ENCODE measurements at places on chromosomes 2 and 18.

DNA sequence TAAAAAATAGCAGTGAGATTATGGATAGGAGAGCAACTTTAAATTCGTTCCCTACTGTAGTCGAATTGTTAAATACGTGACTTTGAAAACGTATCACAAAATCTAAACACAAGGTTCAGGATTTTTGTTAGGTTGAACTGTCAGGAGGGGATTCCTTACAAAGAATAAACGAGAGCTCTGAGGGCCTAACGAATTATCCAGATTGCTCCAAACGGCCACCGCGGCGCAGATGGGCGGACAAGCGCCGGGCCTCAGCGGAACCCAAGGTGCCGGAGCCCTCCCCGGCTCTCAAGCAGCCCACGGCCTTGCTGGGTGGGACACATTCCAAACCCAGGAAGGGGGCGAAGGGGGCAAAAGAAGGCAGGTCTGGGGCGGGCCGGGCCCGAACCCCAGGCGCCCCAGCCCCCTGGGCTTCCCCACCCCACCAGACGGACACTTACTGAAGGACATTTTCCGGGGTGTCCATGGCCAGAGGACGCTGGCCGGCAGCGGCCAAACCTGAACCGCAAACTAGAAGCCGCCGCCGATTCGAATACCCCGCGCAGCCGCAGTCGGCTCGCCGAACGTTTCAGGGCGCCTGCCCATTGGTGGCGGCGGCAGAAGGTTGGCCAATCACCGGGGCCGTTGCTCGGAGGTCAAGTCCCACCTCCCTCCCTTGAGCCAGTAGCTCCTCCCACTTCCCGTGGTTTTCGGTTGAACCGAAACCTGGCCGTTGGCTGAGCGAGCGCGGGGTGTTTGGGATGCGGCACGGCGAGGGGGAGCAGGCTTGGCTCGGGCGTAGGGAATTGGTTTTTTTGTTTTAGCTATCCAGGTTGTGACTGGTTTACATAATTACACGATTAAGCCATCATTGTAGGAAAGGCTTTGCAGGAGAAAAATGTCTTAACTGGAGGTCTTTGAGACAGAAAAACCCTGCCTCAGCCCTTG is at the start of gene BUB1:
BUB1 (minus strand) TSS at position 534 of the 927 bp plus-strand sequence; CDS start at position 466, 68 bp downstream.
- DNase-seq, result peak; percentile 90

DNA sequence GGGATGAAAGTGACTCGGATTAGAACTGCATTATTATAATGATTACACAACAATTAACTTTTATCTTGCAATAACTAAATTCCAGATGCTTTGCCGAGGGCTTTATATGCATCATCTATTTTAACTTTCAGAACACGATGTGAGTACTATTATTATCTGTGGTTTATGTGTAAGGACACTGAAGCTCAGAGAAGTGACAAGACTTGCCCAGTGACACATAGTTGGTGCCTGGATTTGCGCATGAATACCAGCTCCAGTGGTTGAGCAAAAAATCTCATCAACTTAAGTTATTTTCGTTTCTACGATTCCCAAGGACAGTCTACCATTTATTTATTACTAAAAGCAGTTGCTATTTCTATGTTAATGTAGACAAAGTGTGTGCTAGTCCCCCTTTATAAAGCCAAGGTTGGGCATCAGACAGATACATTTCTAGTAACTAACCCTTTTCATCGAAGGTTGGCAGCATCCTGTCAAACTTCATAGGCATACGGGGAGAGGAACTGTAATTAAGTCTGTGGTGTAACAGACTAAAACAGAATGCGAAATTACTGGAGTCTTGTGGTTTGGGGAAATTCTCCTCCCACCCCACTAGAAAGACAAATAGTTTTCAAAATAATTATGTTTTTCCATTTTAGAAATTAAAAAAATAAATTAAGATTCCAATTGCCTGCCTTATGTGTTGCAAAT is 73.2 kb upstream of the BOD1L2 start:
- DNase-seq, result no peak

DNA sequence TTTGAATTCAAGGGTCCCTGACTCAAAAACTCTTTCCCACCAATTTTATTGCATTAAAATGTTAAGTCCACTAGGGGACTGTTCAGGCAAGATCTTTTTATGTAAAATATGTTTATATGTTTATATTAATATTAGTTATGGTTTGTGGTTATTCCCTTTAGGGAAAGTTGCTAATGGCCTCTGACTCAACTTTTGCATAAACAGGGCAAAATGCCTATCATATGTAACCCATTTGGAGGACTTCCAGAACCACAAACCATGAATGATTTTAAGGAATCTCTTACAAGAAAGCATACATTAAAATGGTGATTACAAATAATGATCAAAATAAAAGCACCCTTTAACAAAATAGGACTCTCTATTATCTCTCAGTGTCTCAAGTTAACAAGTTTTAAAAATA is 1484.5 kb upstream of the ZEB2 start:
- DNase-seq, result no peak

- peak; percentile 77 for DNase-seq
These were observed 8.4 kb upstream of the MGAT5 start for GRCh38 chr2:134245340-134245984.

DNA sequence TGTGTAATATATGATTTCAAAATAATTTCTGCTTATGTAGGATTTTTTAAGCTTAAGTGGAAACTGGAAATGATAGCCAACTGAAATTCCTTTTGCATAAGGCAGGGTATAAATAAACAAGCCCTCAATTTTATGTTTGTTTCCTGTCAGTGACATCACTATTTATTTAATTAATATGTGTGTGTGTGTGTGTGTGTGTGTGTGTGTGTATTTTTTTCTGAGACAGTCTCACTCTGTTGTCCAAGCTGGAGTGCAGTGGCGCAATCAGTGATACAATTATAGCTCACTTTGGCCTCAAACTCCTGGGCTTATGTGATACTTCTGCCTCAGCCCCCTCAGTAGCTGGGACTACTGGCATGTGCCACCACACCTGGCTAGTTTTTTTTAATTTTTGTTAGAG is 29.3 kb upstream of the CYP20A1 start:
- no peak for DNase-seq

- DNase-seq, result no peak
These were observed 120.7 kb downstream of the NCK2 start for GRCh38 chr2:105865222-105865913.

DNA sequence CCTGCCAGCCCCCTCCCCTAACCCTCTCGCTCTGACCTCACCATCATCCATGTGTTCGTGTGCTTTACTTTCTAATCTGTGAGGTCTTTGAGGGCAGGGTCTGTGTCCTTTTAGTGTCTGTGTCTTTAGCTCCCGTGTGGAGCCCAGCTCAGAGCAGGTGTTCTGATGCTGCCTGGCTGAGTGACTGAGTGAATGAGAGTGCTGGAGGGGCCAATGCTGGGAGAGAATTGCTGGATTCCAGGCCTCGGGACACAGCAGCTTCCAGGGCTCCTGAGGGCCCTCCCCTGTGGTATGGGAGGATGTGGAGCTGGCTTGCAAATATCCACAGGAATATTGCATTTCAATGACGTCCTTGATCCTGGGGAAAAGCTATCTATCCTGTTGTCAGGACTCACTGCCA is 160.6 kb downstream of the ANKRD30B start:
- DNase-seq, result no peak

DNA sequence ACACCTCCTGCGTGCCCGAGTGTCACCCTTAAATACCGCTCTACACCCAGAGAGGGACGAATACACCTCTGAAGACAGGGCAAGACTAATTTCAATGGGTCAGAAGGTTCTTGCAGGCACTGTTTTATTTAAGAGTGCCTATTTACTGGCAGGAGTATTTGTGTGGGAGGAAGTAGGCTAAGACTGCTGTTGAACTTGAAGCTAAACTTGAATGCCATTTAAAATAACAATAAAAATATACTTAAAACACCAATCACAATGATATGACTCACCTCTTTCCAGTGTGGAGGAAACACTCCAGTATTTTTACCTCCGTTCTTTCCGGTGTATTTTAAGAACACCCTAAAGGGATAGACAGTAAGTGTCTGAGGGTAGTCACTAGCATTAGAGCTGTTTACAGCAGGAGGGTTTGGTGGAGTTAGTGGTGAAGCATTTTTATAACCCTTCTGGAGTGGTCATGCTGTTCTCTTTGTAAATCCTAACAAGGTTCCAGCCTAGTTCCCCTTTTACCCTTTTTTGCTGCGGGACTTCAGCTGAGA is 9.6 kb upstream of the HOXD1 start:
- DNase-seq, result no peak

GRCh38 chr2:12032398-12032797 is 286.0 kb downstream of the LPIN1 start:
- no peak for DNase-seq

DNA sequence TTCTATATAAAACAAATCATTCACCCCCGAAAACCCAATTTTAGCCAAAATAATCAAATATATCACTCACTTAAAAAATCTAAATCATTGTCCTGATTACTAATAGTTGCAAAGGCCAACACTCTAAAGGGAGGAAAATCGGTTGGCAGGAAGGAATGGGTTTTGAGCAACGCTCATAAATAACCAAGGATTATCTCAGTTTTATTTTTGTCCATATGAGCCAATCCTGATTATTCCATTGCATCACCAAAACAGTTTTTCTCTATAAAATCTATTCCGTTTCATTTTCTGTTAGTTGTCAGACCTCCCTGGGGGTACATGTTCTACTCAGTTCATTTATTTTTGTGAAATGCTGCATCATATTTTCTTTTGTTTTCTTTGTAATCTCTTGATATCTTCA is 174.1 kb downstream of the LRATD1 start:
- DNase-seq, result no peak

Measured in stimulated activated CD4-positive, alpha-beta T cell treated with anti-CD3 and anti-CD28 coated beads, Interleukin-2, amount 100 ng/mL, for 48 hours (primary cell).